ENCODE measurements at places on chromosomes 3 and 15. TPM values are rescaled to one million over a fixed set of nuclear protein-coding genes. Genes with fewer than 3 reads are reported as not detected.

DNA sequence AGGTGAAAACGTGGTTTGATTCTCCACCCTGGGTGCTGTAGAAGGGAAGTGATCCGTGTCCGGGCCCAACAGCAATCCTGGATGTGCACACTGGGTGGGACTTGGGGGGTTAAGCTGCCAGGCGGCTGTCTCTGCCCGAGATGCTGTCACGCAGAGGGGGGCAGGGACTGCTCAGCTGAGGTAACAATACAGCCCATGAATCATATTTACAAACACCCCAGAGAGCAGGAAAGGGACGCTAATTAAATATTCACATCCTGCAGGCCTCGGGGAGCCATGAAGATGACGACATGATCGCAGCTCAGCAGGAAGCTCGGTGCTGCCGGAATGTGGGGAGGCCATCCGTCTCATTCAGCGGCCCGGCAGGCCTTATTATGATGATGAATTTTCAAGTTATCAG lies 17.9 kb upstream of the CRABP1 start:
- H3K4me3 ChIP-seq, result no peak overlapping the region
- DNase-seq, result no peak
- H3K4me1 ChIP-seq, result no peaks in the 10 kb centered on the region
- no peaks in the 10 kb centered on the region for H3K36me3 ChIP-seq
- H3K27me3 ChIP-seq, result peaks cover 4% of the 10 kb centered on the region
- H3K27ac ChIP-seq, result no peak overlapping the region

DNA sequence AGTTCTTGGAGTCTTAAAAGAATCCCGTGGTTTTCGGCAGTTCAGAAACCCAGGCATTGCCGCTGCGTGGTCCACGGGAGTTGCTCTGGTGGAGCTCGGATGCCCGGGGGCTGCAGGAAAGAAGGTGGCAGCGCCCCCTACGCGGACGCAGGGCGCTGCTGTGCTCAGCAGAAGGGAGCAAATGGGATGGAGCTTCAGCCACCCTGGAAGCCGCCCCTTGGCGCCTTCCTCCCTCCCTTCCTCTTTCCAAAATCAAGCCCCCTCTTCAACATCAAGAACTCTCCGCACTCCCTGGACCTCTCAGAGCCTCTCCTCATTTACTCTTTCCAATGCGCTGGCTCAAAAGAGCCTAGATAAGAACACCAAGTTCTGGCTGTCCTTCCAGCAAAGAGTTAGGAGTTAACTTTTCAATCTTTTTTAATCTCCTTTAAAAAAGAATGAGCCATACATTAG lies 880 bp upstream of the CHRNA7 start:
- H3K27me3 ChIP-seq, result peaks cover 51% of the 10 kb centered on the region
- no peaks in the 10 kb centered on the region for H3K36me3 ChIP-seq
- H3K4me3 ChIP-seq, result no peak overlapping the region
- H3K4me1 ChIP-seq, result peaks cover 10% of the 10 kb centered on the region
- no peak for DNase-seq

DNA sequence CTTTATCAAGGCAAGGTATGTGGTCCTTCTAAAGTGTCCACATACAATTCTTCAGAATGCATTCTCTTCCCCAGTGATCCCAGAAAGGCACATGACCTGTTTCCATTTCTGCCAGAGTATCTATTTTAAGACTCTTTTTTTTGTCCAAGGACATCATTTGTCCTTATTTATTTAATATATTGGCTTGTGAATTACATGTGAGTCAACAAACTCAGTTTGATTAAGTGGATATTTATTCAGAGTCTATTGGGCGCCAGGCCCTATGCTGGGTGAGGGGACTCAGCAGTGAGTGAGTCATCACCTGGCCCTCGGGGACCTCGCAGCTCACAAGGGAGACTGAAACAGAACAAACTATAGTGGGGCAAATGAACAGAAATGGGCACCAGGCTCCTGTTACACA lies 136.8 kb downstream of the SNRK start:
- no peak for DNase-seq
- no peak overlapping the region for H3K27ac ChIP-seq
- H3K4me1 ChIP-seq, result no peaks in the 10 kb centered on the region
- H3K36me3 ChIP-seq, result no peaks in the 10 kb centered on the region
- H3K27me3 ChIP-seq, result no peaks in the 10 kb centered on the region

- no peaks in the 10 kb centered on the region for H3K36me3 ChIP-seq
- no peak overlapping the region for H3K4me3 ChIP-seq
- peaks cover 12% of the 10 kb centered on the region for H3K4me1 ChIP-seq
- H3K27ac ChIP-seq, result no peak overlapping the region
- no peaks in the 10 kb centered on the region for H3K27me3 ChIP-seq
- no peak for DNase-seq
These were observed 41.7 kb downstream of the ARPP21 start for GRCh38 chr3:35680866-35681650.

DNA sequence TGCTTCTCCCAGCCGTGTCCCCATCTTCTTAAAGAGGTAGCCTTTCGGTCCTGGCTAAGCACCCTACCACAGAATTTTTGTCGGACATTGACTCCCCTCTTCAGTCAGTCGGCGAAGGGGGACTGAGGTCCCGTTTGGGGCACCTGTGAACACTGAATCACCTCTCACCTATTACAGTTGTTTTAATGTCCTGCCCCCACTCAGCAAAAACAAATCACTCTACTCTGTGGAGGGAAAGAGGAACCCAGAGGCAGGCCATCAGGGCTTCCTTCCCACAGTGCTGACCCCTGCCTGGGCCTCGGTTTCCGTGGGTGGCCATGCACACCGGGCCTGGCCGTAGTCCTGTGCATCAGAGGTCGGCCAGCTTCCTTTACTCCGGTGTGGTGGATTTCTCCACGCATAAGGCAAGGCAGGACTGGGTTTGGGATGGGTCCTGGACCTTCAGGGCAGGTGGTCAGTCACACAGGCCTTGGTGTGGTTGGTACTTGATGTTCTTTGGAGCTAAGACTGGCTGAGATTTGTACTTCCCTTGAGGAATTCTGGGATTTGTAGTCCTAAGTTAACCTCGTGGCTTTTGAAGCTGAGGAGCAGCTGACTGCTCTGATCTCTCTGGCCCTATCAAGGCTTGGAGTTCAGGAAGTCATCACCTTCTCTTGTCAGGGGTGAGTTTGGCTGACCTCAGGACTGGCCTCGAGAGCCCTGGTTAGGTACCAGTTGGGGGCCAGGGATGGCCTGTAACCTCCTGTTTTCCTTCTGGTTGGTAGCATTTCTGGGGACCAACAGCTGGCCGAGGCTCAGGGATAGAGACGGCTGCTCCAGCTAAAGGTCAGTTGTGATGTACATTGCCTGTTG lies 627 bp upstream of the FAM131A start:
- peaks cover 33% of the 10 kb centered on the region for H3K4me1 ChIP-seq
- peak overlapping the region; percentile 84 for H3K4me3 ChIP-seq
- peaks cover 34% of the 10 kb centered on the region for H3K36me3 ChIP-seq
- H3K27ac ChIP-seq, result peak overlapping the region; percentile 73
- no peak for DNase-seq

DNA sequence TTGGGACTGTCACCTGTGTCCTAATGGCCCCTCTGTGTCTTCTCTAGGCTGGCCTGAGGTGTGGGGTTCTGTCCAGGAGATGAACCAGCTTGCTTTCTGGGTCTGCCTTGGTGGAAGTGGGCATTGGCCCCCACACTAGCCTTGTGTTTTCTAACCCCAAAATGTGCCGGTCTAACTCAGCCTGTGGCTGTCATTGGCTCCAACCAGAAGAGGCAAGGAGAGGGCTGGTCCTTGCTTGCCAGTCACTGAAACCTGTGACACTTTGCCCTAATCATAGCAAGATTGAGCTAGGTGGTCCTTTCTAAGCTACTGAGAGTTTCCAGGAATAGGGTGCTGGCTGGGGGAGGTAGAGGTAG lies 2.2 kb downstream of the C15orf39 start:
- H3K27me3 ChIP-seq, result no peaks in the 10 kb centered on the region
- peaks cover 32% of the 10 kb centered on the region for H3K36me3 ChIP-seq
- DNase-seq, result no peak
- H3K27ac ChIP-seq, result peak overlapping the region; percentile 53
- H3K4me3 ChIP-seq, result peak overlapping the region; percentile 90

Gene KPNA4
- total RNA-seq, result 43.4 TPM

Gene GABRR3
- not detected for total RNA-seq

Gene SERINC4
- total RNA-seq, result 0.20 TPM

Gene HTR3E
- not detected for total RNA-seq

Measured in activated B cell treated with CpG ODN at 0.5 μM for 24 hours (primary cell).